ENCODE measurements at places on chromosomes 11 and 22.

DNA sequence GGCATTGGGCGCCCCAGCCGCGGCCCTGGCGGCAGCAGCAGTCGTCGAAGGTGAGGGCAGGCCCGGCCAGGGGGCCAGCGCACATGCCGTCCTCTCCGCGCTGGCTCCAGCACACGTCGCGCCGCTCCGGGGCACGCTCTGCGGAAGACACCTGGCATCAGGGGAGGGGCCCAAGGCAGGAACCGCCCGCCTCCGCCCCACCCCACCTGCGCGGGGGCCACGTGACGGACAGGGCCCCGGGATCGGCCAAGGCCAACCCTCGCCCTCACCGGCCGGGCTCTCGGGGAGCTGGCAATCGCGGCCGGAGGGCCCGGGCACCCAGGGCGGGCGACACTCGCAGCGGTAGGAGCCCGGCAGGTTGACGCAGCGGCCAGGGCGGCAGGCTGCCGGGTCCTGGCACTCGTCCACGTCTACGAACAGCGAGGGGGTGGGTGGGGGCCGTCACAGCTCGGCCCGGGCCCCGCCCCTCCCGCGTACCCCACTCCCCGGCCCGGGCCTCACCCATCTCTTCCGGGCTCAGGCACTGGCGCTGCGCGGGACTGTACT is 14.9 kb downstream of the SCYL1 start:
- no peak for DNase-seq

DNA sequence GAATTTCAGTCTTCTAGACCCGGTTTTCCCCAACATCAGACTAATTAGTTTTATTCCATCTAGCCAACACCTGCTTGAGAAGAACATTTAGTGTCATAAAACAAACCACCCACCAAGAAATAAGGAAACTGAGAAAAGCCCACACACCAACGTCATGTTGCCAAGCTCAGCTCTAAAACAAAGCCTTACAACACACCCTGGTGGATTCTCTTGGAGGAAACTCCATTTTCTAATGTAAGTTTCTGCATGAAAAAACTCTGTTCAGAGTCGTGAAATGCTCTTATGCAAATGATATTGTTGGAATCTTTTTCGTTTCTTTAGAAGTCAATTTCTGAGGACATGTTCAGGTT is 105.0 kb upstream of the RAG2 start:
- no peak for DNase-seq

- no peak for DNase-seq
Measured at GRCh38 chr11:103619480-103619879, 417.0 kb upstream of the DDI1 start.

DNA sequence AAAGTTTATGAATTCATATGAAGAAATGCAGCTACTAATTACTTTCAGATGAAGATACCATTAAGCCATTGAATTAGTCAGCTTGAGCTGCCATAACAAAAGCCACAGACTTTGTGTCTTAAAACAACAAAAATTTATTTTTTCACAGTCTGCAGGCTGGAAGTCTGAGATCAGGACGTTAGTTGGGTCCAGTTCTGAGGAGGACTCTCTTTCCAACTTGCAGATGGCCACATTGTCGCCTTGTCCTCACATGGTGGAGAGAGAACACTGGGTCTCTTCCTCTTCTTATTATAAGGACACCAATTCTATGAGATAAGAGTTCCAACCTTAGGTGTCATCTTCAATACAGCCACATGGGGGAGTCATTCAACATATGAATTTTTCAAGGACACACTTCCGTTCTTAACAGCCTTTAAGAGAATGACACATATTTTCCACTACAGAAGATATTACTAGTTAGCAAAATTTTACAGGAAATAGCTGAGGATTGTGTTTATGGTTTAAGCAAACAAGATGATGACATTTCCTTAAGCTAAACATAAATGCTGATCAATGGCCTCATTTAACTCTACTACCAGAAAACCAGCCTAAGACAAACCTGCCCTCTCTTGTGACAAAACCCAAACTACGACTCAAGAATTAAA is 56.0 kb downstream of the DCUN1D5 start:
- DNase-seq, result peak; percentile 1

Data from activated CD4-positive, alpha-beta T cell treated with anti-CD3 and anti-CD28 coated beads for 24 hours (primary cell).